ENCODE measurements at places on chromosomes 11 and 22.
A peak's percentile ranks its signal among the peaks of the same experiment; 100 is the strongest.

DNA sequence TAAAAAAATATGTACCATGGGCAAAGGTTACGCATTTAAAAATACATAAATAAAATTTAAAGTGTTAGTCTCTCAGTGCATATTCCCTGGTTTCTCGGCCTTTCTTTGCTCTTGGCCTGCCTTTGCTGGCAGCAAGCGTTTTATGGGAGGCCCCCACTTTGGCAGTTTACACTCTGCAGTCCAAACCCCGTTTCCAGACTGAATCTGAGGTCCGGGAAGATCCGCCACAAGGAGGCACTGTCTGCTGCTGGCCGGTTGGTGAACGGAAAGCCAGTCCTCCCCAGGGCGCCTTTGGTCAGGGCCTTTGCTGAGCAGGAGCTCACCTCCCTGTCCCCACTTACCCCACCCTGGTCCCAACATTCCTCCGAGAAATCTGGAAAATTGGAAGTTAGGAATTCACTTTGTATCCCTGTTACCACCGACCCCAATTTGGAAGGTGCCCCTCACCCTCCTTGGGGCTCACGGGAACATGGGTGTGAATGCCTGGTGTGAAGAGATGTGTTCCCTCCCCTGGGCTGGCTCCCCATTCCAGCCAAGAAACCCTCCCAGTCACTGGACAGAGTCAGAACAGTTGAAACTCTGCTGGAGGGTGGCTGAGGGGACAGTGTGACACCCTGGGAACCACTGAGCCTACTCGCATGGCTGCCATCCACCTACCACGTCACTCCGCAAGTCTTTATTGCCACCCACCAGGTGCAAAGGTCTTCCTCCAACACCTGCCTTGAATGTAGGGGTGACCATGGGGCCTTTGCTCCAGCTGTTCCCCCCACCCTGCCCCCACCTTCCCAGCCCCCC, 9.4 kb upstream of the SF1 start:
- DNase-seq: peak; percentile 36

DNA sequence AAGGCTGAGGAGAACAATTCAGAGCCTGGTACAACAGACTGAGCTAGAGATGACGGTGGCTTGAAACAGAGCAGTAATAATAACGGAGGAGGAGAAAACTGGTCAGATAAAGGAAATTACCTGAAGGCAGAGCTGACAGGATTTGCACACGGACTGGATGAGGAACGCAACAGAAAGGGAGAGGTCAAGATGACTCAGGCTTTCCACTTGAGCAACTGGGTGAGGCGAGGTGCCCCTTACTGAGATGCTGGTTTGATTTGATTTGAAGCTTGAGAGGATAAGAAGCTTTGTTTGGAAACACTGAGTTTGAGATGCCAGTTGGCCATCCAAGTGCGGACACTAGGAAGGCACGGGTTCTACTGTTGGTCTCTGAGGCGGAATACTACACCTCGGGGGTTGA, 35.4 kb upstream of the NRIP3 start:
- no peak for DNase-seq

DNA sequence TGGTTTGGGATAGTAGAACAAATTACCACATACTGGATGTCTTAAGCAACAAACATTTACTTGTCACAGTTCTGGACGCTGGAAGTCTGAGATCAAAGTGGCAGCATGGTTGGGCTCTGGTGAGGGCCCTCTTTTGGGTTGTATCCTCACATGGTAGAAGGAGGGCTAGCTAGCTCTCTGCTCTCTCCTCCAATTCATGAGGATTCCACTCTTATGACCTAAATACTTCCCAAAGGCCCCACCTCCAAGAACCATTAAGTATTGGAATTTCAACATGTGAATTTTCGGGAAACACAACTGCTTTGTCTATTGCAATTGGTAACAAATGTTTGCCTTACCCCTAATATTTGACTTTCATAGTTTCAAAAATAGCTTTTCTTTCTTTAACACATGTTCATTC, 52.6 kb downstream of the MUC15 start:
- DNase-seq: no peak

DNA sequence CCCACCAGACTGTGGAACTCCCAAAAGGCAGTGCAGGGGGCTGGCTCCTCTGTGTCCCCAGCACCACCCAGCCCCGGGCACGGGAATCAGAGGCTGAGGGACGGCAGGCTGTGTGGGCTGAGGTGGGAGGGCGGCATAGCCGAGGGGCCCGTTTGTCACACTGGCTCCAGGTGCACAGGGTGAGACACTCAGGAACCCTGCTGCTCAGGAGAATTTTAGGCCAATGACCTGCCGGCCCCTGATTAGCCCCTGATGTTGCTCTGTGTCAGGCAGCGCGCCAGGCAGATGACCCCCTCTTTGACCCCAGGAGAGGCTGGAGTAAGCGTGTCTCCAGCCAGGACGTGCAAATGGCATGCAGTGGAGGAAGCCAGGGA, 52.7 kb downstream of the RTL6 start:
- DNase-seq: no peak

GRCh38 chr22:28229566-28230485, 310.8 kb upstream of the PITPNB start:
- peak; percentile 88 for DNase-seq

DNA sequence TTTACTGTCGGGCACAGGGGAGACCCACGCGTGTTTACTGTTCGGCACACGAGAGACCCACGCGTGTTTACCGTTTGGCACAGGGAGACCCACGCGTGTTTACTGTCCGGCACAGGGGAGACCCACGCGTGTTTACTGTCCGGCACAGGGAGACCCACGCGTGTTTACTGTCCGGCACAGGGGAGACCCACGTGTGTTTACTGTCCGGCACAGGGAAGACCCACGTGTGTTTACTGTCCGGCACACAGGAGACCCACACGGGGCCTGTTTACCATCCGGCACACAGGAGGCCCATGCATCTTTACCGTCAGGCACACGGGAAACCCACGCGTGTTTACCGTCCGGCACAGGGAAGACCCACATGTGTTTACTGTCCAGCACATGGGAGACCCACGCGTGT, 525.1 kb downstream of the BRD1 start:
- DNase-seq: no peak

DNA sequence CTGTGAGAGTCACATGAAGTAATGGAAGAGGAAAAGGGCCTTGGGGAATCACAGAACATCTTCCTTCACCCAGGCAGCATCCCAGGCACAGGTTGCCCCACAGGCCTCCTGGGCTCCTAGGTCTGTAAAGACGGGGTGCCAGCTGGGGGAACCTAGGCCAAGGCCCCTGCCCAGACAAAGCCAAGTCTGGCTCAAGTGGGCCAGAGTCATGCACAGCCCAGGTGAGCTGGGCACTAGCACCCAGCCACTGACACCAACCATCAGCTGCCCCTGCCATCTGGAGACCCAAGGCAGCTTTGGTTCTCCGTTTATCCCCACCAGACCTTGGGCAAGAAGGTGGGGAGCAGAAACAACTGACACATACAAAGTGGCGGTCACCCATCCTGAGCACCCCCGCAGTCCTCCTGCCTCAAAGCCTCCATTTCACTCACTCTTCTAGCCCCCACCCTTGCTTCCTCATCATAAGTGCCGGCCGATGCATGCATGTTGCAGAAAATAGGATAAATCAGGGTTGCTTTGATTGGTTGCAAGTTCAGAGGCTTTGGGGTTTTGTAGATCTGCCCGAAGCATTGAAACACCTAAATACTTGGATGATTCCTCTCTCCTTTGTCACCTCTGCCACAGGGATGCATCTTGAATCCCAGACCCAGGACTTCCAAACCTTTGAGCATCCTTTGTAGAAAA, 26.5 kb upstream of the TMPRSS4 start:
- no peak for DNase-seq
